Fibroblast of skin of abdomen (primary cell): ENCODE measurements at places on chromosomes 16 and 17.

DNA sequence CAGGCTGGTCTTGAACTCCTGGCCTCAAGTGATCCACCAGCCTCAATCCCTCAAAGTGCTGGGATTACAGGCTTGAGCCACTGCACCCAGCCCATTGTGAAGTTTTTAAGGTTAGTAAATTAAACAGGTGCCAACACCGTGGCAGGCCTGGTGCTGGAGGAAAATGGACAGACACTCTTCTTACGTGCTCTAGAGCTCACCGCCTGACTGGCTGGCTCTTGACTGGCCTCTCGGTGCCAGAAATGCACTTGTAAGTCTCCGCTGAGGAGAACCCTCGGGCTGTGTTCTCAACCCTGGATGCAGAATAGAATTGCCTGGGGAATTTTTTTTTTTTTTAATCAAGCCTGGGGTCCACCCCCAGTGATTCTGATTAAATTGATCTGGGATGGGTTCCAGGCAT is 10.3 kb upstream of the HAS3 start:
- DNase-seq = no peak

GRCh38 chr17:15341385-15341849 is at the start of gene TEKT3:
Gene TEKT3 (minus strand): TSS chr17:15341597. CDS start chr17:15331585, 10,012 bp downstream.
- peak; percentile 67 for DNase-seq

GRCh38 chr16:46813611-46814010 is 17.4 kb downstream of the C16orf87 start:
- DNase-seq = no peak

- DNase-seq = peak; percentile 89
Observed at GRCh38 chr17:65514082-65514481, 47.4 kb downstream of the AXIN2 start.

GRCh38 chr17:37060094-37060493 is 111.3 kb downstream of the AATF start:
- DNase-seq = no peak

- DNase-seq = no peak
Observed at GRCh38 chr17:76704805-76705204, 6.0 kb downstream of the MXRA7 start.

- no peak for DNase-seq
Observed at GRCh38 chr16:20398603-20399002, 5.9 kb downstream of the PDILT start.

DNA sequence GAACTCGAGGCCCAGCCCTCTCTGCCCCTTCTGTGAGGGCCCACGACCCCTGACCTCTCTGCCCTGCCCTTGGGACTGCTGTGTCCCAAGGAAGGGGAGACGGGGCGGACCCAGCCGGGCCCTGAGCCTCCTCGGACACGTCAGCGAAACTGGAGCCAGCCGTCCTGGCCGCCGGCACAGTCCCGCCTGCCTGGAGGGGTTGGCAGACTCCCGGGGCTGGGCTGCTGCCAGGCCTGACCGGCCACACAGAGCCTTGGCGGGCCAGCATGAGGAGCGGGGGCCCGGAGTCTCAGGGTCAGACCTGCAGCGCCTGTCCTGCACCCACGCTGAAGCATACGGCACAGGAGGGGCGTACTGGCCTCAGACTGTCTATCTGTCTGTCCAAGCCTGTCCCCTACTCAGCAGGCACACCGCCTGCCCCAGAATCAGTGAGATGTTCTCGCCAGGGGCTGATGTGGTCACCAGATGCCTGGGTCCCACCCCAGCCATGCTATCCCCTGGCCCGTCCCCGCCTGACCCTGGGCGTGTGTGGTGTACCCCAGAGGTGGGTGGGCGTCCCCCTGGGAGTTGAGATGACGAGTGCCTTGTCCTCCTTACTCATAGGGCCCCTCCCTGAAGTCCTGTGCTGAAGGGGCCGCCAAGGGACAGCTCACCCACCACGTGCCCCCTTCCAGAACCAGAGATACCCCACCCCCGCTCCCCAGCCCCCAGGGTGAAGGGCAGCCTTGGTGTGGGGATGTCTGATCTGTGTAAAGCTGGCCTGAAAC is 4.7 kb downstream of the VASN start:
- DNase-seq = peak; percentile 62

- DNase-seq = no peak
Observed at GRCh38 chr17:16652847-16653366, 743 bp downstream of the ZNF624 start.

- DNase-seq = no peak
Observed at GRCh38 chr17:79221597-79221996, 147.0 kb downstream of the ENGASE start.

- no peak for DNase-seq
Observed at GRCh38 chr17:67514998-67515397, 137.9 kb downstream of the PITPNC1 start.

GRCh38 chr16:47858333-47858982 is 297.3 kb downstream of the ABCC12 start:
- no peak for DNase-seq

DNA sequence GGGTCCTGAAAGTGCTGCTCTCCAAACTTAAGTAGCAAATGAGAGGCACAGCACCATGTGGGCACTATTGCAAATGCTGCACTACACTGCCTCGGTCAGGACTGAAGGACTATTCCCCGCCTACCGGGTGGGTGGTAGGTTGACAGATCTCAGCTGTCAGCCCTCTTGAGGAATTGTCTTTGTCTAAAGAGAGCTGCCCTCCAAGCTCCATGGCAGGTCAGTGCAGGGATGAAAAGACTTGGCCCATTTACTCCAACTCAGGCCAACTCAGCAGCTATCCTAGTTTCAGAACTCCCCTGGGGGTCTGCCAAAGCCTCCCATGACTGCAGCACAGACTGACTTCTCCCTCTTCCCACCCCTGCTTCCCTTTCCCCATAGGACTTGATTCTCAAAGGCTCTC is 3.4 kb upstream of the PDZD9 start:
- no peak for DNase-seq
